ENCODE measurements at places on chromosomes 3 and 15.

DNA sequence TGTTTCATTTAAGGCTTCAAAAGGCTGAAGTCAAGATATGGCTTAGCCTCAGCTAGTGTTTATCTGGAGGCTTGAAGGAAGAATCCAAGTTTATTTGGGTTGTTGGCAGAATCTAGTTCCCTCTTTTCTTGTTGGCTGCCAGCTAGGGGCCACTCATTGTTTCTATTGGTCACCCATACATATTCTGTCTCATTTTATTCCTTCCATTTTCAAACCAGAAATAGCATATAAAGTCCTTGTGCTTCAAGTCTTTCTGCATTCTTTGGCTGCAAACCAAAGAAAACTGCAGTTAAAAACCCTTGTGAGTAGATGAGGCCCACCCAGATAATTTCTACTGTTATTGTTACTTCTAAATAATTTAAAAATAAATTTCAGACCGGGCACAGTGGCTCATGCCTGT is 301.7 kb downstream of the OXSM start:
- DNase-seq: no peak

- no peak for DNase-seq
Measured at GRCh38 chr3:72277710-72278109, 492.8 kb upstream of the PROK2 start.

- no peak for DNase-seq
Measured at GRCh38 chr3:191531434-191531972, 70.5 kb downstream of the PYDC2 start.

DNA sequence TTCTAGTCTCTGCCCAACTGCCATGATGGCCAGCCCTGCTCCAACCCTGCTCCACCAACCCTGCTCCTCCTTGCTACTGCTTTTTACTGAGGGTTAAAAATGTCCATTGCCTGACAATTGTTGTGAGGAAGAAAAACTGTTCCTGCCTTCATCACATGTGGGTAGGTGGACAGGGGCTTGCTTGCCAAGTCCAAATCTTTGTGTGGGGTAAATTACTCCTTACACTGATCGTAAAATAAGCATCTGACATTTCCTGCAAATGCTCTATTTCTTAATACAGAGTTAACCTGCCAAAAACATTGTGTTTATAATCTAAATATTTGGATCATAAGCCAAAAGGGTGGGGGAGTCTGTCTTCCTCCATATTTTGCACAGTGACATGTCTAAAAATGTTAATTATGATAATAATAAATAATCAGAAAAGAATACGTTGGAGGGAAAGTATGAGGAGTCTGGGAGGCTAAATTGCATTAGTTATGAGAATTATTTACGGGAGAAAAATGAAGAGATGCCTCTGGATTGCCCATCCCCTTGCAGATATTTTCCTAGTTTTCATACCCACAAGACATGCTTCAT is 242.5 kb upstream of the TBL1XR1 start:
- no peak for DNase-seq

GRCh38 chr3:178246004-178246403 is 290.2 kb upstream of the KCNMB2 start:
- no peak for DNase-seq

DNA sequence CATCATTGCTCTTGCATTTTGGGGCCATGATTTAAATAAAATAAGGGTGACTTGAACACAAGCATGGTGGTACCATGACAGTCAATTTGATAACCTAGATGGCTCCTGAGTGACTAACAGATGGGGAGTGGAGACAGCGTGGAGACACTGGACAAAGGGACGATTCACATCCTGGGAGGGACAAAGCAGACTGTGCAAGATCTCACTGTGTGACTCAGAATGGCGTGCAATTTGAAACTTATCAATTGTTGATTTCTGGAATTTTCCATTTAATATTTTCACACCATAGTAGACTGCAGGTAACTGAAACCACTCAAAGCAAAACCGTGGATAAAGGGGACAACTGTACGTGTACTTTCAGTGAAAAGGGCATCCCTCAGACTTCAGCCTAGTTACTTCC is 25.5 kb downstream of the MCCC1 start:
- DNase-seq: no peak

DNA sequence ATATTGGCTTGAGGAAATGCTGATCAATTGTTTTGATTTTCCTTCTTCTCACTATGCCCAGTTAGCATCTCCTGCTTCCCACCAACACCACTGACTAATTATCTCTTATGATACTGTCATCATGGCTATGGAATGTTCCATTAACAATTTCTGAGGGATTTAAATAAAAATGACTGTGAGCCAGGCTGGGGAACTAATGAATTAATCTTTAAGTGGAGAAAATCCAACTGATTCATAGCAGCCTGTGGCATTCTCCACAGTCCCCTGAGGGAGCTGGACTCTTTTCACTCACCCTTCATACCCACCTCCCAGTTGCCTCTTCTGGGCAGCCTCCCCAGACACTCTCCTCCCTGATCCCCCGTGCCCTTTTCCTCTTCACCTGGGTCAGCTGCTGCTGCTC is 353.6 kb downstream of the CLSTN2 start:
- no peak for DNase-seq

All from CD4-positive, alpha-beta T cell treated with Interleukin-6 at 100 ng/mL for 8 hours (primary cell).